Stimulated activated CD4-positive, alpha-beta T cell treated with anti-CD3 and anti-CD28 coated beads, Interleukin-1b, Interleukin-23, amount 100 ng/mL, for 1 hour (primary cell): ENCODE measurements at places on chromosomes 7 and 10.

GRCh38 chr7:119256446-119257131, 1016.4 kb upstream of the KCND2 start:
- DNase-seq: no peak

GRCh38 chr10:124592736-124593430, 131.3 kb downstream of the LHPP start:
- no peak for DNase-seq

GRCh38 chr10:21364196-21365114, 161.0 kb downstream of the SKIDA1 start:
- no peak for DNase-seq

DNA sequence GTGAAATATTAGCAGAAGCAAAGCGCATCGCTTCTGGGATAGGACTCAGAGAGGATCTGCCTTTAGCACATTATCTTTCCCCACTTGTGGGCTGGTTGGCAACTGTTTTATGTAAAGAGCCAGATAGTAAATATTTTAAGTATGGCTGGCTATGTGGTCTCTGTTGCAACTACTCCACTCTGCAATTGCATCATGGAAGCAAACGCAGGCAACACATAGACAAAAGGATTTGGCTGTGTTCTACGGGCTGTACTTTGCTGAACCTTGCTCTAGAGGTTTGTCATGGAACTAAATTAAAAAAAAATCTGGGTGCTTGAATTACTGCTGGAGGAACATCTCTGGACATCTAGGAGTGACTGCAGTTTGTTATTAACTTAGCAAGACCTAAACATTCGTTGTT, 307.8 kb upstream of the TPK1 start:
- DNase-seq: no peak

DNA sequence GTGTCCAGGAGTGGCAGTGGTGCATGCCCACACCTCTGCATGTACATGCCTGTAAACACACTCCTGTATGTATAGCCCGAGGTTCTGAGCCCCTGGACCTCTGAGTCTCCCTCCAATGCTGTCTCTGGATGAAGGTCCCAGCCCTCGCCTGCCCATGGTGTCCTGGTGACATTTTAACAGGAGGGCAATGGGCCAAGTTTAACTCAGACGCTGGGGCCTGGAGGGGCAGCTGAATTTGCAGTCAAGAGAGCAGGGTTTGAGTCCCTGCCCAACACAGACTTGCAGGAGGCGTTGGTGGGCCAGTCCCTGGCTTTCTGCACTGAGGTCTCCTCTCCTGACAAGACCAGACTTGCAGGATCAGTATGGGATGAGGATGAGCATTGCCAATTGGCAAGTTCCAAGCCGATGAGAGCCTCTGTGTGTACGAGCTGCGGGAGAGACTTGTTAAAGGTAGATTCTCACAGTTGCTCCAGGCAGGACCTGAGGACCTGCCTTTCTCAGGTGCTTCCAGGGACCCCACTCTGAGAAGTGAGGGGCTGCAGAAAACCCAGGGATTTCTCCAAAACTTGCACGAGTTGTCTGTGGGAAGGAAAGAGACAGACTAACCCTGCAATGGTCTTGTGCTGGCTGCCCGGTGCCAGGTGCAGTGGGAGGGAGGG, 141.9 kb downstream of the ELFN1 start:
- DNase-seq: no peak

DNA sequence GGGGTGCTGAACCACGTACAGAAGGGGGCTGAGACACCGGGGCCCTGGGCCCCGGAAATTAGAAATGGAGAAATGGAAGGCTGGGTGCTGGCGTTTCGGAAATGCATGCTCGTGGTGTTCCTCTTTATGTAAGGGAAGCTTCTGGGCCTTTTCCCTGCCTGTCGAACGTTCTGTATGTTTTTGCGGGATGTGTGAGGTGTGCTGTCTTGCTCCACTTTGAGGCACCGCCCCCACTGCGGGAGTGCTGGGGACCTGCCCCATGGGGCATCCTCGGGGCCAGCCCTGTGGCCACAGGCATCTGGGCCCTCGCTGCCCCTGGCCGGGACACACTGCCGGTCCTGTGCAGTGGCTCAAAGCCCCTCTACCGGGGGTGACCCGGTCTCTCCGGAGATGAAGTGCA, 1.7 kb upstream of the VENTX start:
- no peak for DNase-seq

DNA sequence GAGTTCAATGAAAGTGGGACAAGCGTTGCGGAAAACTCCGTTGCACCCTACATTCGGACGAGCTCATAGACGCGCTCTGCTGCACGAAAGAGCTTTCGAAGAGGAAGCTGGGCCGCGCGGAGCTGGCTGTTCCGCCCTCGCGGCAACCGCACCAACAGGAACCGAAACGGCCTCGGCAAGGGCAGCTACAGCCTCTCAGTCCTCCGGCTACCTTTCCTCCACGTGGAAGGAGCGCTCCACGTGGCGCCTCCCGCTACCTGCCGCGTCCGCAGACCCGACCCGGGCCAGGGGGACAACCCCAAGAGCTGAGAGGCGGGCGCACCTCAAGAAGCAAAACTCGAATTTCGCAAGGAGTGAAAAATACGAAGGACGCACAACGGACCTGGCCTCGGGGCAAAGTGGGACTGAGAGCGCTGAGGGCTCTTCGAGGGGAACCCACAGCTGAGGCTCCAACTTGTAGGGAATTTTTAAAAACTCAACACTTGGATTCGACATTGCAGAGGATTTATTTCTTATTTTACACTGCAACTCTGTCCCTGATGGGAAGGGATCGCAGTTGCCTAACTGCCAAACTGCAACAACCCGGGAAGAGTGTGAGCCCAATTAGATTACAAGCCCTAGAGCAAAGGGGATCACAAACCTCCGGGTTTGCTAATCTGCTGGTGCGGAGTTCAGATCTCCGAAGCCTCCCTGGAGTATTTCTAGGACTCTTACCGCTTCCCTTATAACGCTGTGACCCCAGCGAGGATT, 1.4 kb downstream of the HPSE2 start:
- no peak for DNase-seq

- DNase-seq: no peak
Observed at GRCh38 chr10:96138102-96138501, 8.0 kb downstream of the ZNF518A start.

DNA sequence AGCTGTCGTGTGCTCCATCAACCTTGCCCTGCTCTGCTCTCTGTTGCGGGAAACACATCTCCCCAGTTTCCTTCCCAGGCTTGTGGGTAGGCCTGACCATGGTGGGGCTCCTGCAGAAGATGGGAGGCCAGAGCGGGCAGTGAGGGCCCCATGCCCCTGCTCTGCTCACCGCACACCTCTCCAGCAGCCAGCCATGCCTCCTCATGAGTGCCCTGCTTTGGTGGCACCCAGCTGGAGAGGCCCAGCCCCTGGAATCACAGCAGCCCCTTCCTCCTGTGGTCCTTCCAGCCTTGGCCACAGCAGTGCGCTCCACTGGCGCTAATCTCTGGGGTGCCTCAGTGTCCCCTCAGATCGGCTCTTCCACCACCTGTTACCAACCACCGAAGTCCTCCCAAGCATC, 4.2 kb upstream of the OPN4 start:
- DNase-seq: no peak

GRCh38 chr10:131090761-131091661, 220.5 kb downstream of the TCERG1L start:
- DNase-seq: no peak

DNA sequence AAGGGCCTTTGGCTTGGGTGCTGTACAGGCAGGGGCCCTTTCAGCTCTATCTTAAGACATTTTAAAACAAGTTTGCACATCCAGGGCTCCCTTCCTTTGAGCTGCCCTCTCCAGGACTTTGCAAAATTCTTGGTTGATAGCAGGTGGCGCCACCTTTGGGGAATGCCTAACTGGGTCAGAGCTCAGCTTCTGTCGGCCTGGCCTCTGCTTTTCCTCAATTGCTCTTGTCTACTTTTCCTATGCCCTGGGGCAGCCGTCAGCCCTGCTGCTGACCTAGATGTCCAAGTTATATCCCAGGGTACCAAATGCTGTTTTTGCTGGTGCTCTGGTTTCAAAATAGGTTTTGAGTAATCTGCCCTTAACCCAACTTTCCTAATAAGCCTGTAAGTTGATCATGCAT, 65.8 kb downstream of the APBB1IP start:
- no peak for DNase-seq

DNA sequence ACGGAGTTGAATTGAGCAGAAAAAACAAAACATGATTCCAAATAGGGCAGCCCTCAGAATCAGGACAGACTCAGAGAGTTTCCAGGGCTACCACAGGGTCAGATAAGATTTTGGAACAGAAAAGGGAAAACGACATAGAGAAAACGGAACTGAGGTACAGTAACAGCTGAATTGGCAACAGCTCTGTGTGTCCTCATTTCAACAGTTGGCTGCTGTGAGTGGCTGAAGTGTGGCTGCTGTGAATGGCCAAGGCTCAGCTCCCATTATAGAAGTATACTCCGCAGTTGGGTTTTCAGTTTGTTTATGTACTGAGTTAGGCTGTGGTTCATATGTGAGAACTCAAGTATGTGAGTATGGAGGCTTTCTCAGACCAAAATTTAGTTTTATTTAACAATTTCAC, 32.0 kb downstream of the ANTXRL start:
- no peak for DNase-seq

DNA sequence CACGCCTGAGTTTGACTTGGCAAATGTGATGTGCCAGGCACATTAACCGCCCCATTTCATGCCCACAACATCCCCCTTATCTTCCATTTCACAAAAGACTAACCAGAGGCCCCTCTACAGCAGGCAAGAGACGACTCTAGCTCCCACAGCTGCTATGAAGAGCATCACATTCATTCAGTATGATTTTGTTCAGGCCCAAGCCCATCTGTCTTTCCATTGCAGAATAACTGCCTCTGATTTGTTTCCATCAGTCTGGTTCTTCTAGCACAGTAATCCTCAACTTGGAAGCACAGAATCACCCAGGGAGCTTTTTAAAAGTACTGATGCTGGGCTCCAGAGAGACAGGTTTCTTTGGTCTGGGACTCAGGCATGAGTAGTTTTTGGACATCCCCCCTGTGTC, 169.7 kb downstream of the NEURL1 start:
- no peak for DNase-seq

- no peak for DNase-seq
Observed at GRCh38 chr10:14389981-14390590, 59.4 kb upstream of the FRMD4A start.

GRCh38 chr7:112420236-112420861, 29.9 kb upstream of the IFRD1 start:
- DNase-seq: no peak

- no peak for DNase-seq
Observed at GRCh38 chr10:88312855-88313254, 270.3 kb downstream of the RNLS start.

DNA sequence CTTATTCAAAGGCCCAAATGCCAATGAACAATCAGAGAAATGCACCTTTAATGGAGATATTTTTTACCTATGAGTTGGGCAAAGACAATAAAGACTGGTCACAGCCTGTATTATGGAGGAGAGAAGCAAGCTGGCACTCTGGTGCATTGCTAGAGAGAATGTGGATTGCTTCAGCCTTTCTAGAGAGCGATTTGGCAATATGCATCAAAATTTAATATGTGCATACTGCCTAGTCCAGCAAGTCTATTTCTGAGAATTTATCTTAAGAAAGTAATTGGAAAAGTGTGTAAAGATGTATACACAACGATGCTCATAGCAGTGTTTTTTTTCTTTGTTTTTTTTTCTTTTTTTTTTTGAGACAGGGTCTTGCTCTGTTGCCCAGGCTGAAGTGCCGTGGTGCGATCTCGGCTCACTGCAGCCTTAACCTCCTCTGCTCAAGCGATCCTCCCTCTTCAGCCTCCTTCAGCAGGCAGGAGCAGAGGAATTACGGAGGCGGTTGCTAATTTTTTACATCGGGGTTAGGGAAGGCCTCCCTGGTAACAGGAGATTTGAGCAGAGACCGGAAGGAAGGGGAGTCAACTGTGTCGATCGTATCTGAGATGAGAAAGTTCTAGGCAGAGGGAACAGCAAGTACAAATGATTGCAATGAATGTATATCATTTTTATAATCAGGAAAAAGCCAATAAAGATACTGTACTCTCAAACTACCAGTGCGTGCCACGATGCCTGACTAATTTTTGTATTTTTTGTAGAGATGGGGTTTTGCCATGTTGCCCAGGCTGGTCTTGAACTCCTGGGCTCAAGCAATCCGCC, 16.4 kb downstream of the KIAA1549 start:
- no peak for DNase-seq

DNA sequence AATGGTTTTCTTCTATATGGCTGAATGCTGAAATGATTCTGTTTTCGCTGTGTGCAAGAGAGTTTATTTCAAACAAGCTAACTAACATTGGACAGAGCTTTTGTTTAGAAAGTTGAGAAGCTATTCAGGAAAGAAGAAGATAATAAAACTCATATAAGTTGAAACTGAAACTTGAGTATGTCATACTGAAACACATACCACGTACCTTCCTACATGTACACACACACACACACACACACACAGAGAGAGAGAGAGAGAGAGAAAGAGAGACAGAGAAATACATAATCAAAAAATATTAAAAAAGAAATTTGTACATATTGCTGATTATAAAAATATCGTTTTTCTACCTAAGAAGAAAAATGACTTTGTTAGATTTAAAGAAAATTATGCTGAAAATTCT, 561.9 kb upstream of the KCND2 start:
- no peak for DNase-seq

- no peak for DNase-seq
Observed at GRCh38 chr7:56175771-56176170, 59.6 kb upstream of the NUPR2 start.

- DNase-seq: no peak
Observed at GRCh38 chr7:38244516-38244915, 28.9 kb downstream of the TARP start.

DNA sequence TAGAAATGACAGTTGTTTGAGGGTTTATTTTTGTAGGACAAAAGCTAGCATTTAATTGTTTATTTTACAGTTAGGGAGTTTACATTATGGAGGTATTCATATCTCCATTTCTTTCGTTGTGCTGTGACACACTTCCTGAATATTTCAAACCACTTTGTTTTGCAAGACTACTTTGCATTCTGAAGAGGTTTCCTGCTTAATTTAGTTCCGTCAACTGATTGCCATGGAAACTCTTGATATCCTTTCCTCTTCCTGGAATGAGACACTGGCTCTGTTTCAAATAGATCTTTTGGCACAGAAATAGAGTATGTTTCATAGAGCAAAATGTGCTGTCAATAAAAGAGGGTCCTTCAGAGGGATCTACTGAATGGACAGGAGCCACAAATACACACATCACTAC, 159.5 kb upstream of the AGR3 start:
- no peak for DNase-seq

DNA sequence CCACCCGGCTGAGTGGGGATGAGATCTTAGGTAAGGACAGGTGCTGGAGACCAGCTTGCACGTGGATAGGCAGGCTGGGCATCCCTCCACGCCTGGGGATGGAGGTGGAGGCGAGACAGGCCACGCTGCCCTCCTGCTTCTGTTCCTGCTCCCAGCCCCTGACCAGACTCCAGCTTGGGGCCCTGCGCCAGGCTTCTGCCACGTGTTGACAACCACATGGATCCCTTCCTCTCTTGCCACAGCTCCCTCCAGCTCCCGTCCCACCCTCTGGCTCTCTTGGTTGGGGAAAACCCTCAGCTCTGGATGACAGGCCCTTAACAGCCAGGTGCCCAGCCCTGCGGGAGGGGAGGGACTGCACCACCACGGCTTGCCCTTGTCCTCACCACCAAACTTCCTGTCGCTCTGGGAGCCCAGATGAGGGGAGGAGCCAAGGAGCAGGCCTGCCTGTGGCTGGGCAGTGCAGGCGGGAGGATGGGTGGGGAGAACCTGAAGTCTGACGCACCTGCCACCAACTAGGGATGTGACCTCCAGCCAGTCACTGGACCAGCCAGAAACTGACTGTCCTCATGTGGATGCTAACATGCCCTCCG, 36.0 kb downstream of the KCNH2 start:
- no peak for DNase-seq

- DNase-seq: no peak
Observed at GRCh38 chr7:3188946-3189345, 112.1 kb upstream of the SDK1 start.

GRCh38 chr10:6402349-6402709, 177.7 kb downstream of the PRKCQ start:
- no peak for DNase-seq
